Upper lobe of left lung (tissue), 6 donors: ENCODE measurements at places on chromosomes 6 and 20.

DNA sequence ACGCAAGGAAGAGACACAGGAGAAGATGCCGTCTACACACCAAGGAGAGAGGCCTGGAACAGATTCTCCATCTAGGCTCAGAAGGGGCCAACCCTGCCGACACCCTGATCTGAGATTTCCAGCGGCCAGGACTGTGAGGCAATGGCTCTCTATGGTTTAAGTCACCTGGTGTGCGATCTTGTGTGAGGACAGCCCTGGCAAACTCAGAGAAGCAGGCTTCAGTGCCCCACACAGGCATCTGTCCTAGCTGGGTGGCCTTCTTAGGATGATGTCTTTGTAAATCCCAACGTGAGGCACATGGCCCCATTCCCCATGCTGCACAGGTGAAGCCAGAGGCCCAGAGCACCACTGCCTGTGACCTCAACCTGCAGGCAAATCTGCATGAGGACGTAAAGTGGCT, 87.6 kb upstream of the FRMD1 start:
- H3K4me1 ChIP-seq: peaks cover 6% of the 10 kb centered on the region
- no peaks in the 10 kb centered on the region for H3K36me3 ChIP-seq
- H3K4me3 ChIP-seq: no peak overlapping the region
- no peak overlapping the region for H3K27ac ChIP-seq
- DNase-seq: no peak

- H3K4me3 ChIP-seq: no peak overlapping the region
- no peak for DNase-seq
- no peaks in the 10 kb centered on the region for H3K27me3 ChIP-seq
- H3K27ac ChIP-seq: no peak overlapping the region
Measured at GRCh38 chr6:87251225-87251624, 71.2 kb upstream of the SMIM8 start.

DNA sequence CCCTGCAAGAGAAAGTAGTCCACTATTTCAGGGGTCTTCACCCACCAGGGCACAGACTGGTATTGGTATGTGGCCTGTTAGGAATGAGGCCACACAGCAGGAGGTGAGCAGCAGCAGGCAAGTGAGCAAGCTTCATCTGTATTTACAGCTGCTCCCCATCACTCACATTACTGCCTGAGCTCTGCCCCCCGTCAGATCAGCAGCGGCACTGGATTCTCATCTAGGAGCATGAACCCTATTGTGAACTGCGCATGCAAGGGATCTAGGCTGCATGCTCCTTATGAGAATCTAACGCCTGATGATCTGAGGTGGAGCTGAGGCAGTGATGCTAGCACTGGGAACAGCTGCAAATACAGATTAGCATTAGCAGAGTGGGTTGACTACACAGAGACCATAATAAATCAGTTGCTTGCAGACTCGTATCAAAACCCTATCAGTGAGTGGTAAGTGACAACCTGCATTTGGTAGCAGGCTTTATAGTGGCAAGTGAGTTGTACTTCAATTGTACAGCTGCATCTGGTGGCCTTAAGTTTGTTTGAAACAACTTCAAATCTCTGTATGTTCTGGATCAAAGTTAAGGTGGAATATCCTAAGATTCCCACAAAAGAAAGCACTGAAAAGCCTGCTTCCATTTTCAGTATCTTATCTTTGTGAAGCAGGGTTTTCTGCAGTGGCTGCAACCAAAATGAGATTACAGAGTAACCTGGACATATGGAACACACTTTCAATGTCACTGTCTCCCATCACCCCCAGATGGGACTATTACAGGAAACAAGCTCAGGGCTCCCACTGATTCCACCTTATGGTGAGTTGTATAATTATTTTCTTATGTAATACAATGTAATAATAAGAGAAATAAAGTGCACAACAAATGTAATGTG, 12.8 kb downstream of the C6orf141 start:
- H3K36me3 ChIP-seq: no peaks in the 10 kb centered on the region
- H3K27me3 ChIP-seq: no peaks in the 10 kb centered on the region
- no peak overlapping the region for H3K4me3 ChIP-seq
- H3K27ac ChIP-seq: no peak overlapping the region
- DNase-seq: no peak

GRCh38 chr20:32999603-33000250, 4.5 kb downstream of the SUN5 start:
- no peak overlapping the region for H3K27ac ChIP-seq
- no peak for DNase-seq
- H3K36me3 ChIP-seq: no peaks in the 10 kb centered on the region
- H3K4me3 ChIP-seq: no peak overlapping the region
- no peaks in the 10 kb centered on the region for H3K27me3 ChIP-seq
- no peaks in the 10 kb centered on the region for H3K4me1 ChIP-seq

GRCh38 chr20:56440346-56441007, 27.9 kb upstream of the RTF2 start:
- DNase-seq: no peak
- no peaks in the 10 kb centered on the region for H3K27me3 ChIP-seq
- no peak overlapping the region for H3K4me3 ChIP-seq
- H3K36me3 ChIP-seq: no peaks in the 10 kb centered on the region
- peaks cover 24% of the 10 kb centered on the region for H3K4me1 ChIP-seq

DNA sequence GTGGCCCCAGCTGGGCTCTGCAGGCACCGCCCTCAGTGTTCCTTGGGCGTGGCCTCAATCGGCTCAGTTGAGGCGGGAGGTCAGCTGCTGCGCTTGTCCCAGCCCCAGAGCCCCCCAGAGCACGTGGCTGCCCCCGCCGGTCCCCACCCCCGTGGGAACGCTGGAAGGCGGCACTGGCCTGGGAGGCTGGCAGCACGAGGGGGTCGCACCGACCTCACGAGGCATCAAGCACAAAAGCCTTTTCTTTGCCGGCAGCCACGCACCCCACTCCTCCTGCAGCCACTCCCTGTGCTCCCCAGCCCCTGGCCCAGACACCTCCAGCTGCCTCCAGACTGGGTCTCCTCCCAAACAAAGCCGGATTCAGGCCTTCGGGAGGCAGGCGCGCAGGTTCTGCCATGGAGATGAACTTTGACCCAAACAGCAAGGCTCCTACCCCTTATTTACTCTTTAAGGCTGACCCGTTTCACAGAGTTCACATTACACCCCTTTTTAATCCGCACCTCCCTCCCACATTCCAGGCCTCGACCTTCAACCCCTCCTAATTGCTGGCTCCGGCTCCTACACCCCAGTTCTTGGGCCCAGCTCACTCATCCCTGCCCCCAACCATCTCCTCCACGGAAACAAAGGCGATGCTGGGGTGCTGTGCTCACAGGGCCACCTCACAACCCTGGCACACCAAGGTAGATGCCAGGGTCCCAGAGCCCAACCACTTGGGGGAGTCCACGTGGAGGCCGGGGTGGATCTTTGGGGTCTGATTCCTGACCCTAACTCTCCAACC, 111.7 kb downstream of the NOL4L start:
- H3K4me1 ChIP-seq: peaks cover 89% of the 10 kb centered on the region
- DNase-seq: no peak
- no peak overlapping the region for H3K4me3 ChIP-seq
- peak overlapping the region; percentile 88 for H3K27ac ChIP-seq
- peaks cover 8% of the 10 kb centered on the region for H3K36me3 ChIP-seq

DNA sequence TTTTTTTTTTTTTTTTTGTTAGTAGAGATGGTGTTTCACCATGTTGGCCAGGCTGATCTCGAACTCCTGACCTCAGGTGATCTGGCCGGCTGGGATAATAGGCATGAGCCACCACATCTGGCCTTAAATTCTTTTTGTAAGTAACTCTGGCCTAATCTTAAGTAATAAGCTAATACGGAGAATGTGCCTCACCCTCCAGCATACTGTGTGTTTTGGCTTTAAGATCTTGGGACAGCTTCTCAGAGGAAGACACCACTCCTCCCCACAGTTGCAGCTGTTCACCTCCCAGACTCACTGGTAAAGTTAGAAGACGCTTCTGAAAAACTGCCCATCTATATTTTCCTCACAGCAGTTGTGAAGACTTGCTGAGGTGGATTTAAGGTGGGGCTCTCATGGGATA, 120.8 kb downstream of the CCDC170 start:
- no peak for DNase-seq
- no peak overlapping the region for H3K4me3 ChIP-seq
- H3K36me3 ChIP-seq: no peaks in the 10 kb centered on the region

DNA sequence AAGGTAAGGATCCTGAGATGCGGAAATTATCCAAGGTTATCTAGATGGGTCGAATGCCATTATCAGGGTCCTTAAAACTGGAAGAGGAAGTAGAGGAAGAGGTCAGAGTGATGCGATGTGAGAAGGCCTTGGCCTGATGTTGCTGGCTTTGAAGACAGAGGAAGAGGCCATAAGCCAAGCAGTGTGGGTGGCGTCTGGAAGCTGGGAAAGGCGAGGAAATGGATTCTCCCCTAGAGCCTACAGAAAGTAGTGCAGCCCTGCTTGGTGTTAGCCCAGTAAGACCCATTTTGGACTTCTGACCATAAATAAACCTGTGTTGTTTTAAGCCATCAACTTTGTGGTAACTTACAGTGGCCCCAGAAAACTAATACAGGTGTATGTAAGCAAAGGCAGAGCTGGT, 2.0 kb downstream of the SRXN1 start:
- peaks cover 11% of the 10 kb centered on the region for H3K36me3 ChIP-seq
- H3K27me3 ChIP-seq: no peaks in the 10 kb centered on the region
- H3K4me1 ChIP-seq: peaks cover 16% of the 10 kb centered on the region
- DNase-seq: no peak

GRCh38 chr20:4016340-4017050, 1.1 kb upstream of the RNF24 start:
- peaks cover 44% of the 10 kb centered on the region for H3K4me1 ChIP-seq
- DNase-seq: no peak
- no peak overlapping the region for H3K4me3 ChIP-seq
- no peaks in the 10 kb centered on the region for H3K36me3 ChIP-seq
- no peak overlapping the region for H3K27ac ChIP-seq

DNA sequence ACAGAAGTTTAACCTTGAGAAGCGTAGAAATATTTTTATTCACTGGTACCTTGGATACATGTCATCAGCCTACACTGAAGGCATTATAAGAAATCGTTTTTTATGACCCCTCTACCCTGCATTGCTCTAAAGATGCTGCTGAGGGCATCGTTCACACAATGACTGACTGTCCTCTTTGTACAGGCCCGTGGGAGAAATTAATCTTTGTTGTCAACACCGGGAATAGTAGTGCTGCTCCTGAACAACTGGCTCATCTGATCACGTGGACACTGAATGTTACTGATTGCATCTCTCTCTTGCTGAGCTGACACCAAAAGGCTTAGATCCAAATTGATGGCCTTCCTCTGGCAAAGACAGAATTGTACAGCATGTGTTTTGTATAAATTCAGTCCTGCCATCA, 157.1 kb upstream of the SMLR1 start:
- no peak for DNase-seq
- H3K36me3 ChIP-seq: no peaks in the 10 kb centered on the region
- H3K27ac ChIP-seq: no peak overlapping the region
- H3K4me1 ChIP-seq: no peaks in the 10 kb centered on the region
- H3K4me3 ChIP-seq: no peak overlapping the region
- H3K27me3 ChIP-seq: no peaks in the 10 kb centered on the region

DNA sequence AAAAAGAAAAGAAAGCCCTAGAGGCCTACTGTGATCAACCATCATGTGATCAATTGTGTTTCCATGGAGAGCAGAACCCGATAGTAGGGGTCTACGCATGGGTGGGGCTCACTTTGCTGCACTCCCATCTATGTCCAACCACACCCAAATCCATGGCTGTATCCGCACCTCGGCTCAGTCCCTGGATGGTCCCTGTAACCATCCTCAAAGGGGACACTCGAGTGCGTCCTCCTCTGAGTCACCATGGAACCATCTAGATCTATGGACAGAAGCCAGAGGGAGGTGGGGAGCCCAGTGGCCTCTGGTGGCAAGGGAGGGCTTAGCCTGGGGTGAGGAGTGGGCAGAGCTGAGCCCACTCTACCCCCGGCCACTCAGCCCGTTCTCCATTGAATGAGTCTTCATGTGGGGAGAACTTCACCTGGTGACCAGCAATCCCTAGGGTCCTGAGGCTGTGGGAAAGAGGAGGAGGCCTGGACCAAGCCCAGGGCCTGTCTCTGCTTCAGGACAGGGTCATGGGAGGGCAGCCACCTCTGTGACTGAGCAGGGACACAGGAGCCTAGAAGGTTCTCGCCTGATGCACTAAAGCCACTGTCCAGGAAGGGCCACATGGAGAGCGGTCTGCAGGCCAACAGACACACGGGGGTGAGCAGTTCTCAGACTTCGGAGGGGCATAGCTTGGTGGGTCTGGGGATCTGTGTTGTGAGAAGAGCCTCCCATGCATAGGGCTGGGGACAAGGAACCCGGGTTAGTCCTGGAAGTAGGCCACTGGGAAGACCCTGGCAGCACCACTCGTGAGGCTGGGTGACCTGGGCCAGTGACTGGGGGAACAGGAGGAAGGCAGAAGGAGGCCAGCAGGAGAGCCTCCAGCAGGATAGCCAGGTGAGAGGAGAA, 19.3 kb downstream of the RAET1L start:
- no peaks in the 10 kb centered on the region for H3K27me3 ChIP-seq
- H3K36me3 ChIP-seq: no peaks in the 10 kb centered on the region
- peak overlapping the region; percentile 57 for H3K4me3 ChIP-seq
- H3K4me1 ChIP-seq: peaks cover 10% of the 10 kb centered on the region

DNA sequence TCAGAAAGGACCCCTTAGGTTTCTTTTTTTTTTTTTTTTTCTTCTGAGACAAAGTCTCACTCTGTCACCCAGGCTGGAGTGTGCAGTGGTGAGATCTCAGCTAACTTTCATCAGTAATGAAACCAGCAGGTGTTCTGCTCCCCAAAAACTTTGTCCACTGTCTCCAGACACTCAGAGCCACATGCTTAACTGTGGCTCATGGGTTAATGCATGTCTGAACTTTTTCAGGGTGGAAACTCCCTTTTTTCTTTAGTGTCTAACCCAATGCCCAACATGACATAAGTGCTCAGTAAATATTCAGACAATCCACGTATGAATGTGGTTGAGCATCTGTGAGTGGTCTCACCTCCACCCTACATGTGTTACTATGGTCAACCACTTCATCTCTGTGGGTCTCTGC, 45.4 kb downstream of the MYB start:
- no peaks in the 10 kb centered on the region for H3K27me3 ChIP-seq
- H3K4me1 ChIP-seq: no peaks in the 10 kb centered on the region
- H3K4me3 ChIP-seq: no peak overlapping the region
- no peak for DNase-seq
- H3K27ac ChIP-seq: no peak overlapping the region

- H3K4me3 ChIP-seq: no peak overlapping the region
- DNase-seq: no peak
- peaks cover 2% of the 10 kb centered on the region for H3K4me1 ChIP-seq
- no peaks in the 10 kb centered on the region for H3K27me3 ChIP-seq
Measured at GRCh38 chr6:148324297-148324985, 18.2 kb upstream of the SASH1 start.

GRCh38 chr6:44190715-44191114, 26.0 kb upstream of the MYMX start:
- peaks cover 10% of the 10 kb centered on the region for H3K4me1 ChIP-seq
- no peak overlapping the region for H3K27ac ChIP-seq
- no peaks in the 10 kb centered on the region for H3K36me3 ChIP-seq

DNA sequence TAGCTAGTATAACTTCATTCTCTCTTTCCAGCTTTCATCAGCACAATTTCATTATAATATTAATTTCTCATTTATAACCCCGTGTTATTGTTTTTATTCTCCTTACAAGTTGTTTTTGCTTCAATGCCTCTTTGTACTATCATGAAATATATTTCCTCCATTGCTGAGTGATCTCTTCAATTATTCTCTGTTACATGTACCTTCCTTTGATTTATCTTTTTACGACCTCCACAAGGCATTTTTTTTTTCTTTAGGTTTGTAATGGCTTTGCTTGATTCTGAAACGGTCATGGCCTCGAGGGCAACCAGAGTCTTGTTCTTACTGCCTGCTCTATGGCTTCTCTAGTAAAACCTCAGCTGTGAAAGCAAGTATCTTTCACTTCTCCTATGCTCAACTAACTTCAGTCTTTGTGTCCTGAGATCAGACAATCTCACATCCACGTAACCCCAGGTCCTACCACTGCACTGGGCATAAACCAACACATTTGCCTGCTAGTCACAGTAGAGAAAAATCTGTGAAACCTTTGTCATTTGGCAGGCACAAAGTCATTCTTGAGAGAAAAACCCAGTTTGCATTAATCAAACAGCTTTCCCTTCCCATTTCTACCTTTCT, 119.9 kb downstream of the UST start:
- no peaks in the 10 kb centered on the region for H3K36me3 ChIP-seq
- H3K27me3 ChIP-seq: no peaks in the 10 kb centered on the region
